Tongue (tissue), 3 donors: ENCODE measurements at places on chromosomes 5 and 9.

DNA sequence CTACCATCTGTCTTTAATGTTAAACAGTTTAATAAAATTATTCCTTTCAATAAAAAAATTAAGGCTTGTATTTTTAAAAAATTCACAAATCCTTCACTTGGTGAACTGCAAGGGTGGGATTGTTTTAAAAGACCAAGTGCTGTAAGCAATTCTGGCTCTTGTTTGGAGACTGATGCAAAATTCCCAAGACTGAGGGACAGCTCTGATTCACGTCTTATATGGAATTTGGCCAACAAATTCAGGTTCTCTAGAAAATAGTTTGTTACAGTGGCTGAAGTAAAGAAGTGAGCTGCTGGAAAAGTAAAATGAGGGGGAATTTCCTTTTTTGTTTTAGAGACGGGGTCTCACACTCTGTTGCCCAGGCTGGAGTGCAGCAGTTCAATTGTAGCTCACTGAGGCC lies 58.3 kb downstream of the PRELID2 start:
- no peak for DNase-seq

DNA sequence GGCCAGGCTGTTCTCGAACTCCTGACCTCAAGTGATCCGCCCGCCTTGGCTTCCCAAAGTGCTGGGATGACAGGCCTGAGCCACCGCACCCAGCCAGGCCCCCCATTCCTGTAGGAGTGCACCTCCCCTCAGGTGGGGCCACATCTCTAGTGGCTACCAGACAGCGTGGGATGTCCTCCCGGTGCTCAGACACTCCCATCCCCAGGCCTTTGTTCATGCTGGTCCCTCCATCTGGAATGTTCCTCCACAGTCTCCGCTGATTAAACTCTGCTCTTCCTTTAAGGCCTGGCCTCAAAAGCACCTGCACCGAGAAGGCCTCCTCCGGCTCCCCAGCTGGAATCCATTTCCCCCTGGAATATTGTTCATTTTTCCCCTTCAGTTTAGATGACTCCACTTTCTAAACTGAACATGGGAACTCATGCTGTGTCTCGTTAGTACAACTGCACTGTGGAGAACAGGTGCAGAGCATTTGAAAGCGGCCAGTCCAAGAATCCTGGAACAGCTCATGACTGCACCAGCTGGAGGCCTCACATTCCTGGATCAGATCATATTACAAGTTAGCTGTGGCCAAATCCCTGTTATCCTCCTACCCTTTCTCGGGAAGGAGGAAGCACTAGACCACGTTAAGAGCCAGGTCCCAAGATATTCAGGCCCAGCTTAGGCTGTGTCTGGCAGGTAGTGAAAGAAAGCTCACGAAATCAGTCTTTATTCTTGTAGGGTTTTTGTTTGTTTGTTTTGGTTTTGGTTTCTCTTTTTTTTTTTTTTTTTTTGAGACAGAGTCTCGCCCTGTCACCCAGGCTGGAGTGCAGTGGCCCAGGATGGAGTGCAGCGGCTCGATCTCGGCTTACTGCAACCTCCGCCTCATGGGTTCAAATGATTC lies 10.8 kb upstream of the PRRC2B start:
- peak; percentile 97 for DNase-seq

GRCh38 chr9:18056993-18057369 lies 417.0 kb upstream of the ADAMTSL1 start:
- no peak for DNase-seq

- DNase-seq = peak; percentile 44
Measured at GRCh38 chr9:113508111-113508749, 44.7 kb downstream of the RGS3 start.

DNA sequence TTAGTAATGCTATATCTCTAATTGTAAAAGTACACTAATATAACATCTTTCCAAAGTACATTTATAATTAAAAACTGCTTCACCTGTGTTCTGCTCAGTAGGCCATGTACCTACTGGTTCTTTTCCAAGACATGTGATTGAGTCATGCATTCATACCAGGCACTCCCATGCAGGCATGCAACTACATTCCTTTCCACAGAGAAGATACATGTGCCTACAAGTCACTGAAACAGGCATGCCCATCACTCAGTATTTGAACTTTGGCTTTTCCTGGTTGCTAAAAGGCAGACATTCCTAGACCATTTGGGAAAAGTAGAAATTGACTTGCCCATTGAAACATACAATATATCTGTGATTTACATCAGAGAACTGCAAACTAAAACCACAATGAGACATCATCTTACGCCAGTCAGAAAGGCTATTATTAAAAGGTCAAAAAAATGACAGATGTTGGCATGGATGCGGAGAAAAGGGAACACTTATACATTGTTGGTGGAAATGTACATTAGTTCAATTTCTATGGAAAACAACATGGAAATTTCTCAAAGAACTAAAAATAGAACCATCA lies 148.3 kb upstream of the MOCS2 start:
- DNase-seq = no peak

- DNase-seq = no peak
Measured at GRCh38 chr9:91534374-91534773, 110.7 kb upstream of the NFIL3 start.

GRCh38 chr9:131554843-131555351 lies 9.6 kb downstream of the PRRT1B start:
- DNase-seq = no peak

- DNase-seq = peak; percentile 30
Measured at GRCh38 chr5:158200619-158201018, 341.7 kb upstream of the CLINT1 start.
